ENCODE measurements at places on chromosomes 16 and 17. TPM values are rescaled to one million over a fixed set of nuclear protein-coding genes. Genes with fewer than 3 reads are reported as not detected.
A peak's percentile ranks its signal among the peaks of the same experiment; 100 is the strongest.

DNA sequence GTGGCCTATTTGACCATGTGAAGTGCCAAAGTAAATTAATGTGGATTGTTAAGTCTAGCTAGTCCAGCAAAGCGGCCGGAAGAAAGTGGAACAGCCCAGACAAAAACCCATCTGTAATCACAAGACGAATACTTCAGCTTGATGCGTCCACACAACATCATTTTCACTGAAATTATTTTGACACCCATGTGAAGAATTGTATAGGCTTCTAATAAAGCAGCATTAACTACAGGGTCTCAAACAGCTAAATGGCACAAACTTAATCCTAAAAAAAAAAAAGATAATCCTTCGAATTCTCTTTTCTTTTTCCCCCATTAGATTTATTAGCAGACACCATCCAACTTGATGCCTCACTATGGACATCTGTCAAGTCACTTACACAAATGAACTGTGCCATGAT lies 73.8 kb downstream of the TOX3 start:
- no peak for DNase-seq

DNA sequence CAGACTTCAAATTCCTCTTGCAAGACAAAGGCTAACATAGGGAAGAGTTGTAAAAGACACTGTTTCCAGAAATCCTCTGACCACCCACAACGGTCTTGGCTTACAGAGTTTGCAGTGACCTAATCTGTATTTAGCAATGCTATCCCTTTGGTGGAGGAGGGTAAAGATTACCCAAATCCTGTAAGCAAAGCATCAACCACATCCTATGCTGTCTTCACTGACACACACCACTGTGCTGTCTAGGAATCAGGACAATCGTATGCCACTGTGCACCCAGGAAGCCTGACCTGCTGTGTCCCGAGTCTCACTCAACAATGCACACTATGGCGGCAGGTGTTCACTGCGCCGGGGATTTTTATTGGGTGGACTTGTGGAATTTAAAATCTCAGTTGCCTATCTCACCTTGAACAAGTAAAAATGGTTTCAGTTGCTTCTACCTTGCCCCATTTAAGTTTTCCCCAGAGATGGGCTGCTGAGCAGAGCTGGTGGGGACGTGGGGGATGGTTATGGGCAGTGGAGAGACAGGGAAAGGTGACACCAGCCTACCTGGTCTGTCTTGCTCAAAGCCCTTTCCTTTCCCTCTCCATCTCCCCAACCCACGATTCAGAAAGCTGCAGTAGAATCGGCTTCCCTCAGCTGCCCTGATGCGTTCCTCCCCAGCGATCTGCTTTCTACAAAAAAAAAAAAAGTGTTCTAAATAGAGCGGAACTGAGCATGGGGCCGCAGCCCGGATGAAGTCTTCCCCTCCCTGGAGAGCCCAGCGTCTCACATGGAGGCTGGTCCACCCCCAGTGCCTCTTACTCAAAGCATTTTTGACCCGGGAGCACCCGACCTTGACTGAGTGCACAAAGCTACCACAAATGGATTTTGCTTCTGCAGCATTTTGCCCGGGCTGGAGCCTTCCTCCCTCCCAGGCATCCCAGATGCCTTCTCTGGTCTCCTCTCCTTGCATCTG lies 271.5 kb downstream of the SOX9 start:
- DNase-seq = peak; percentile 30

- DNase-seq = no peak
Measured at GRCh38 chr16:3089717-3090592, 9.1 kb downstream of the ZSCAN10 start.

DNA sequence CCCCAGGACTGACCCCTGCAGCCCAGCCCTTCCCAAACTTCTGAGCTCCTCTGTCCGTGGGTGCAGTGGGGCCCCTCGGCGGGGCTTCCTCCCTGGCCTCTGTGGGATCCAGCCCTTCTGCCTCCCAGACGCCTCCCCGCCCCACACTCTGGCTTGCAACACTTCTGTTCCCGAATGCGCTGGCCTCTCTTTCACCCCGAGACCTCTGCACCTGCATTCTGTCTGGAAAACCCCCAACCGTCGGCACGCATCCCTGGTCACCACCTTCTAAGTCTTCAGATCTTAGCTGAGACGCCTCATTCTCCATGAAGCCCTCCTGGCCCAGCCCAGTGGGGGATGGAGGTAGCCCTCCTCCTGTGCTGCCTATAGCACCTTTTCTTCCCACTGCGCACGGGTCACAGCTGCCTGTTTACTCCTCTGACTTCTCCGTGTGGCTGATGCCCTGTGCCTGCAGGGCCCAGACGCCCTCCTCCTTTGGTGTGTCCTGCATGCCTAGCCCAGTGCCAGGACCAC lies 26.4 kb downstream of the TMEM235 start:
- no peak for DNase-seq

DNA sequence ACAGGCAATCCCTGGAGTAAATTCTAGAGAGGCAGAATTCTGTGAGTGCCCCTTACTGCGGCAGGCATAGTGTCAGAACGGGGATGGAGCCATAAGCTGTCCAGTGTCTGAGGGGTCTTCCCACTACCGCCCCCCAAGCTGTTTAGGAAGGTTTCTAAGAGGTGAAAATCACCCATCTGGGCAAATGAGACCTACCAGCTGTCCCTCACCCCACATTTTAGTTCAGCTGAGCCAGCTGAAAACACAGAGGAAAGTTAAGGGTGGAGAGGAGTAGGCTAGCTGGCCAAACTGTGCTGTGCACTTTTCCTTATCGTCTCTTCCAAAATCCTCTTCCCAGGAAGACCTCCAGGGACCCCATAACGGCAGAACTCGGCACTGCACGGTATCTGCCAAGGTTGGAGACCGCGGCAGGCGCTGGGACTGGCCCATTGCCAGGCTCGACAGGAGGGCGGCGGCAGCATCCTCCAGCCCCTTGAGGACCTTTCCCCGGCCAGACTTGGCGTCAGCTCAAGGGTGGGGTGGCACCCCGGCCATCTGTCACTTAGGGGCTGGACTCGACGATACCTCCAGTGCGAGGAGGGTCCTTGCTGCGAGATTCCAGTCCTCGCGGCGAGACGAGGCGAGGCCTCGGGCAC lies 955 bp downstream of the ACLY start:
- DNase-seq = no peak

DNA sequence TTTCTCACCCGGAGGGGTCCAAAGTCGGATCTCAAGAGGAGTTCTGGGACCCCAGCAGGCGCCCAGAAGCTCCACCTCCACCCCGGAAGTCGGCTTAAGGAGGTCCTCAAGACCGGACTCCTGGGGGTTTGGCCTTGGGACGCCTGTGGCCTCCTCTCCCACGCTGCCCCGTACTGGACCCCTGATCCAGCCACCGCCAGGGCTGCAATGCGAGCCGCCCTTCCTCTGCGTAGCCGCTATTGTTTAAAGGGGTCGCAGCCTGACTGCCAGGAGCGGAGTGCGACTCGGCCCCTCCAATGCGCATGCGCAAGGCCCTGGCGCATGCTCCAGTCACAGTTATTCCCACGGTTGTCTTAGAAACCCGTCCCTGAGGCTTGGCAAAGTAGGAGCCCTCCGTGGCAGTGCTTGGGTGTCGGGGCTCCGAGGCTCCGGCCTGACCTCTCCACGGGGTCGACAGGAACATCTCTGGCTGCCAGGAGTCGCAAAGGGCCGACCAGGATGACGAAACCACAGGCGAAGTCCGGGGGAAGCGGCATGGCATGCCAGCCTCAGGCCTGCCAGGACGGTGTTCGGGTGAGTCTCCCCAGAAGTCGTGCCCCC lies 719.0 kb downstream of the KCNJ18 start:
- DNase-seq = no peak

GRCh38 chr17:44539673-44540072 lies 17.6 kb upstream of the FZD2 start:
- no peak for DNase-seq

DNA sequence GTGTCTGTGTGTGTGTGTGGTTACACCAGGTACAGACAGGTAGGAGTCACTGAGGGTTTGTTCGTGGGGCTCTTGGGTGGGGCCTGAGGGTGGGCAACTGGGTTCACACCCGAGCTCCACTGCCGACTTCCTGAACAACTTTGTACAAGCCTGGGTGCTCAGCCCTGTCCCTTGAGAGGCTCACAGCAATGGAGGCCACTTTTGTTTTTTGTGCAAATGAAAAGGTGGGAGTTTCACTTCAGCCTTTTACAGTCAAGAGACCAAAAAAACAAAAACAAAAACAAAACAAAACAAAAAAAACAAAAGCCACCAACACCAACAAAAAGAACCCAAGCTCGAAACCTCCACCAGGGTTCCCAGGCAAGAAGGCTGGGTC lies 2.4 kb downstream of the RHBDF2 start:
- DNase-seq = no peak

DNA sequence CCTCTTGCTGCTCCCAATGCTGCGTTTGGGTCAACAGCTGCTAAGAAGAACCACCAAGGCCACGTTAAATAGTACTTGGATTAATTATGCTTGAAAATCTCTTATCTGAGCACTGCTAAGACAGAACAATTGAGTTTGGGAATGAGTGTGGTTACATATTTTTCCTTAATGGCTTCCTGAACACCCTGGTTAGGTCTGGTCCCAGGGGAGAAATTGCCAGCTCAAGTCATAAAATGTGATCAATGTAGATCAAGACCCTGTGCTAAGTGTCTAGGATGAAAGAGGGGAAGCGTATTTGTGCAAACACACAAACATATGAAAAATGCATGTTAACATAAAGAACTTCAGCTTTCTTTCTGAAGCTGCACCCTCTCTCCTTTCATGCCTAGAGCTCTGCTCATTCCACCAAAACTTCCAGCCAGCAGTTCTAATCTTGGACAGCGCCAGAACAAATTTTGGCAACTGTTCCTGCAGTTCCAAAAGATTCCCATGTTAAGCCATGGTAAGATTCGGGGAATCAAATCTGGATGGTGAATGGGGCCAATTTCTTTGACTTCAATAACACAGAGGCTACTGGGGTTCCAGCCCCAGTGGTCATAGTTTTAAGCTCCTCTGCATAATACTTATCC lies 72.0 kb downstream of the ZFHX3 start:
- DNase-seq = no peak

- no peak for DNase-seq
Measured at GRCh38 chr16:68782198-68783174, 45.4 kb downstream of the CDH1 start.

- no peak for DNase-seq
Measured at GRCh38 chr16:83402160-83402814, 405.5 kb upstream of the HSBP1 start.

DNA sequence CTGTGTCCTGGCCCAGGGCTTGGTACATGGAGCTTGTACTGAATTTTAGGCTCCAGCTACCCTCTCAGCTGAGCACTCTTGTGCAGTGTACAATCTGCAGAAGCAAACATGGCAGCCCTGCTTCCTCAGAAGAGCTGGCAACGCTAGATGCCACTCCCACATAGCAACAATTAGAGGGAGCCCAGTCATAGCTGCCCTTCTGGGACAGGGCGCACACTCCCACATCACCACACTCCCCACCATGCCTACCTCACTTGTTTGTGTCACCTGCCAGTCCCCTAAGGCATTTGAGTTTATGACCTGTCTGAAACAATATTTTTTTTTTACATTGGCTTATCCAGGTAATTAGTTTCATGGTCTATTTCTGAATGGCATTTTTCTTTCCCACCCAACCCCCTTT lies 72.3 kb downstream of the C17orf67 start:
- DNase-seq = no peak

- DNase-seq = no peak
Measured at GRCh38 chr17:41678411-41678906, 10.2 kb upstream of the EIF1 start.

- DNase-seq = no peak
Measured at GRCh38 chr16:53504665-53505064, 1.7 kb upstream of the AKTIP start.

DNA sequence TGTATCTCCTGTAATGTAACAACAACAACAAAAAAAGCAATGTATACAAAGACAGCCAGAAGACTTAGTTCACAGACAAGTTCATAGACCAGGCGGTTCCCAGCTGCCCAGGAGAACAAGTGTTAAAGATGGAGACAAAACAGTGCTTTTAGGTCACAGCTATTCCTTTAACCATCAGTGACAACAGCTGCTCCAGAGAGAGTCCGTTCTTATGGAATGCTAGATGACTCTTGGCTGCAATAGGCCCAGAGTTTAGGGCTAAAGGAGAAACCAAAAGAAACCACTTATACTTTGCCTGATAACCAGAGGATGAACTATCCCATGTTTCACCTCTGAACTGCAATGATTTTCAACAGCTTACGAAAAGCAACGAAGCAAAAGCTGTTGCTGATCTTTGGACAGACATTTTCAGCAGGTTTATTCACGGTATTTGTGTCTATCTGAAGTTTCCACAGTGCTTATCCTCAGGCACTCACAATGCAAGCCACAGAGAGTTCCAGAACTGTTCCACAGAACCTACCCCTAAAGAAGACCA lies 6.0 kb downstream of the ZCCHC14 start:
- no peak for DNase-seq

- DNase-seq = no peak
Measured at GRCh38 chr17:13283606-13284005, 265.8 kb upstream of the ELAC2 start.

DNA sequence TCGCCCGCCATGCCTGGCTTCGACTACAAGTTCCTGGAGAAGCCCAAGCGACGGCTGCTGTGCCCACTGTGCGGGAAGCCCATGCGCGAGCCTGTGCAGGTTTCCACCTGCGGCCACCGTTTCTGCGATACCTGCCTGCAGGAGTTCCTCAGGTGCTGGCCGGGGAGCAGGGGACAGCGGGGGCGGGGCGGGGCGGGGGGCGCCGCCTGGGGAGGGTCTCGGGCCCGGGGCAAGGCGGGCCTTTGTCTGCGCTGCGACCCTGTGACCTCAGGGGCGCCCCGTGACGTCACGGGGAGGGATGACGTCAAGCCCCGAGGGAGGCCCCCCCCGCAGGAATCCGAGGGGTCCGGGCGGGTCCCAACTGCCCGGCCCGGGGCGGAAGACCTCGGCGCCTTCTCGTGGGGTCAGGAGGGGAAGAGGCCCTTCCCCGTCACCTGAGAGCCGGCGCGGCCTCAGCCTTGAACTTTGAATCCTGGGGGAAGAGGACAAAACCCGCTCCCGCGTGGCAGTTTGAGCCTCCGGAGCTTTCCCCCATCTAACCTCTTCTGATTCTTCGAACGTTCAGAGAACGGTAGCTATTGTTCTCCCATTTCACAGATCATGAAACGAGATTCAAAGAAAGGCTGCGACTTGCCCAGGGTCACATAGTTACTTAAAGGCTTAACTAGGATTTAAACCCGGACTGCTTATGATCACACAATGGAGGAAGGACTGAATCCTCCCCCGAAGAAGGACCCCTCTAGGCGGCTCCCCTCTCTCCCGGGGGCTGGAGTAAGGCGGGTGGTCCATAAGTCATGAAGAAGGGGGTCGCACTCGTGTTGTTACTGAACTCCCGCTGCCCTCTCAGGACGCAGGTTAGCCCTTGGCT lies 527 bp downstream of the TRAF4 start:
- DNase-seq = peak; percentile 60

- no peak for DNase-seq
Measured at GRCh38 chr16:22073350-22073749, 19.0 kb upstream of the VWA3A start.

- no peak for DNase-seq
Measured at GRCh38 chr16:88290850-88291830, 91.6 kb upstream of the ZNF469 start.

PRDM7 gene
- polyA plus RNA-seq = 0.14 TPM

CDR2L gene
- 12.4 TPM for polyA plus RNA-seq

CCL16 gene
- polyA plus RNA-seq = 1.0 TPM

NPTX1 gene
- 4.1 TPM for polyA plus RNA-seq

KLHDC4 gene
- polyA plus RNA-seq = 29.0 TPM

OTOP3 gene
- not detected for polyA plus RNA-seq

MPP3 gene
- 9.3 TPM for polyA plus RNA-seq
